ENCODE measurements at places on chromosomes 3 and 15.

GRCh38 chr15:96353930-96354730 is 23.6 kb downstream of the NR2F2 start:
- no peak for DNase-seq

GRCh38 chr3:147412917-147413685 is 3.9 kb downstream of the ZIC1 start:
- no peak for DNase-seq

GRCh38 chr3:76585794-76586392 is 454.0 kb upstream of the ROBO2 start:
- no peak for DNase-seq

DNA sequence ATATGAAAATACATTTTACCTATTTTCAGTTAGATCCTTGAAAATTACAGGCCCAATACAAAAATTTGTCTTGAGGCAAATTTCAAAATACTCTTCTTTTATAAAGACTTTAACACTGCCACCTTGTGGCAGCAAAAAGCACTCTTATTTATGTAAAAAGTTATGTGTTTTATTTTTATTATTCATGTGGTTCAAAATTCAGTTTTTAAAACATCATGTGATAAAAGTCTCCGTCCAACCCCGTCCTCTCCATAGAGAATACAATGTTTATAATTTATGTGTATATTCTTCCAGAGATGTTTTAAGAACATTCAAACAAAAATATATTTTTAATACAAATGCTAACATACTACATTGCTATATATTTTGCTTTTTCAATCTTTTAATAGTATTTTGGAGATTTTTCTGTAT is 36.9 kb upstream of the TRIM59 start:
- no peak for DNase-seq

DNA sequence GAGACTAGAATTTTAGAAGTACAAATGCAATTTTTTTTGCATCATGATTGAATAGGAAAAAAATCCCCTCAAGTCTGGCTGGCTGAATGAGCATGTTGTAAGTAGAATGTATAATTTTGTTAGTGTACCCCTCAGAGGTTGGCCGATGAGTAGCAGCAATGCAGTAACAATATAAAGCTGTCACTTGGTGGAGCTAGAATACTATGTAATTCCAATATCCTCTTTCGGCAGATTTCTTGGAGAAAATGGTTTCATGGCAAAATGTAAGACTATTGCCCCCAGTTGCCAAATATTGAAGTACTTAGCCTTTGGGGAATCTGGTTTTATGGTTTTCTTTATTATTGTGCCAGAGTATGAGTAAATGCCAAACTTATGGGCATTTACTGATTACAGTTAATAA is 39.8 kb upstream of the SGO1 start:
- DNase-seq, result no peak

- DNase-seq, result no peak
These were observed at the start of gene FBLN2 for GRCh38 chr3:13548696-13549622. TSS of gene FBLN2 (plus strand) at chr3:13549125. CDS start at chr3:13570356, 21,231 bp downstream.

DNA sequence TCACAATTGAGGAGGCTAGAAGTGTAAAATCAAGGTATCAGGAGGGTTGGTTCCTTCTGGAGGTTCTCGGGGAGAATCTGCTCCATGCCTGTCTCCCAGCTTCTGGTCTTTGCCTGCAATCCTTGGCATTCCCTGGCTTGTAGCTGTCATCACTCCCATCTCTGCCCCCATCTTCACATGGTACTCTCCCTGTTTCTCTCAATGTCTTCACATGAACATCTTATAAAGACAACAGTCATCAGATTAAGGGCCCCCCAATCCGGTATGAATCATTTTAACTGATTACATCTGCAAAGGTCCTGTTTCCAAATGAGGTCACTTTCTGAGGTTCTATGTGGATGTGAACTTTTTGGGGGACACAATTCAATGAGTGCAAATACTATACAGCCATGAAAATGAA is 113.0 kb upstream of the GALNT15 start:
- no peak for DNase-seq

DNA sequence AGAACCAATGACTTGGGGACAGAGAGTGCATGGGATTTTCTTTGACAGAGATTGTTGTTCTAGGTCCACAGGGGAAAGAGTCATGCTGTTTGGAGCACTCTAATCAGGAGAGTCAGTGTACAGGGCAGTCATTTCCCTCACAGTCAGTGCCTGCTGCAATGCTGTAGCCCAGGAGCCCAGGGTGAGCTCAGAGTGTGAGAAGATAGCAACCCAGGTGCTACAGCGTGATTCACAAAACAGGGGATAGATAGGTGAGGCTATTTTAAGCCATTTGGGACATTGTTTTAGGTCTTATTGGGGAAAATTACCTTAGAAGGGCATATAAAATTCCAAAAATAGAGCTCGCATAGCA is 37.3 kb downstream of the LNP1 start:
- DNase-seq, result no peak

DNA sequence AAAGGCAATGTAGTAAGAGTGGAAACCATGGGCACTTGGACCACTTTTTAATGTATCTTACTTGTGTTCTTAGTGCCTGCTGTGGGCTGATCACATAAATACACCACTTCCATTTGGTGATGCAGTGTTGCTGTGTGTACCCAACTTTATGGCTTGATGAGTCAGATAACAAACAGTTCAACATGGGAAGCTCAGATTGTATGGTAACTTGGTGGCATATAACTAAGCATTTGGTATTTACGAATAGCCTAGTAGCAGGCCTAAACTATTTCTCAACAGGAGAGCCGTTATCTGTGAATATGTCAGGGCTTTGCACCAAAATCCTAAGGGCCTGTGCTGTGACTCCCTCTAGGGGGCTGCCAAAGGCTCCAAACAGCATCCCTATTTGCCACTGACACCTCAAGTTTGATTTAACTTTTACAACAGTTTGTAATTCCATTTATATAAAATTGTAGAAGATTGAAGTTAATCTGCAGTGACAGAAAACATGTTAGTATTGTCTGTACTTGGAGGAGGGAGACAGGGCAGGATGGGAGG is 640.4 kb upstream of the CADM2 start:
- DNase-seq, result no peak

DNA sequence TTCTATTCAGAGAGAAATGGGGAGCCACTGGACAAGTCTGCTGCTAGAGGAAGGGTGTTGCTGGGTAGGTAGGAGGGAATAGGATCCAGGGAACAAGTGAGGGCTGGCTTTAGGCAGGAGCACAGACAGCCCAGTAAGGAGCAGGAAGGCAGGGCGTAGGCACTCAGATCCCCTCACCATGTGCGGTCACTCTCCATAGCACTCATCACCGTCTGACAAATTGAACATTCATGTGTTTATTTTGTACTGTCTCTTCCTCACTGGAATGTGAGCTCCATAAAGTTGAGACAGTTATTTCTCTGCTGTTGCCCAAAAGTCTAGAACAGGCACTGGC is 24.2 kb upstream of the LRRC34 start:
- DNase-seq, result no peak

- DNase-seq, result no peak
These were observed 155.5 kb upstream of the TMC3 start for GRCh38 chr15:81529481-81529880.

DNA sequence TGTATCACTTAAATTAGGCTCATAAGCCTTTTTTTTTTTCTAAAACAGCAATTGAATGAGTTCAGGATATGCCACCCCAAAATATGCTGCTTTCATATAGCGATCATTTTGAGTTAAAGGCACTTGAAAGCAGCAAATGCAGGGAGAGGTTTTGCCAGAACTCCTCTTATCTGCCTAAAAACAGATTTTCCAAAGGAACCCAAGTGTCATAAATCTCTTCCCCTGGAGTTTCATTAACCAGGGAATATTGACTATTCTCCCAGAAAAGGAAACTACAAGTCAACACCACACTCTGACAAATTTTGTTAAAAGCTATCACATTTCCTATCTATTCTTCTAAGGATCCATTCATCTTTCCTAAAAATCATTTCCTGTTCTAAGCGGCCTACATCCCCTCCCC is 11.3 kb downstream of the DNAAF4 start:
- DNase-seq, result no peak

- no peak for DNase-seq
These were observed 35.6 kb downstream of the IQSEC1 start for GRCh38 chr3:13037458-13038117.

DNA sequence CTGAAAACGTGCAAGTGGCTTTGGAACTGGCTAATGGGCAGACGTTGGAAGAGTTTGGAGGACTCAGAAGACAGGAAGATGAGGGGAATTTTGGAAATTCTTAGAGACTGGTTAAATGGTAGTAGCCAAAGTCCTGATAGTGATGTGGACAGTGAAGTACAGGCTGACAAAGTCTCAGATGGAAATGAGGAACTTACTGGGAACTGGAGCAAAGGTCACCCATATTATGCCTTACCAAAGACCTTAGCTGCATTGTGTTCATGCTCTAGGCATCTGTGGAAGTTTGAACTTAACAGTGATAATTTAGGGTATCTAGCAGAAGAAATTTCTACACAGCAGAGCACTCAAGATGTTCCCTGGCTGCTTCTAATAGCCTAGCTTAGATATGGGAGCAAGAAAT is 28.6 kb upstream of the SERPINI2 start:
- no peak for DNase-seq

DNA sequence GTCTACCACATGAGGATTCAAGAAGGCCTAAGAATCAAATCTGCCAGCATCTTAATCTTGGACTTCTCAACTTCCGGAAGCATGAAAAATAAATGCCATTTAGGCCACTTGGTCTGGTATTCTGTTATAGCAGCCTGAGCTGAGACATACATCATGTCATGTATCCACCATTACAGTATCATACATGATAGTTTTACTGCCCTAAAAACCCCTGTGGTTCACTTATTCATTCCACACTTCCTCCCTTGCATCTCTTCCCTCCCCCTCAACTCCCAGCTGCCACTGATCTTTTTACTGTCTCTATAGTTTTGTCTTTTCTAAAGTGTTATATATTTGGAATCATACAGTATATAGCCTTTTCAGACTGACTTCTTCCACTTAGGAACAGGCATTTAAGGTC is 161.8 kb downstream of the SNRK start:
- DNase-seq, result no peak

DNA sequence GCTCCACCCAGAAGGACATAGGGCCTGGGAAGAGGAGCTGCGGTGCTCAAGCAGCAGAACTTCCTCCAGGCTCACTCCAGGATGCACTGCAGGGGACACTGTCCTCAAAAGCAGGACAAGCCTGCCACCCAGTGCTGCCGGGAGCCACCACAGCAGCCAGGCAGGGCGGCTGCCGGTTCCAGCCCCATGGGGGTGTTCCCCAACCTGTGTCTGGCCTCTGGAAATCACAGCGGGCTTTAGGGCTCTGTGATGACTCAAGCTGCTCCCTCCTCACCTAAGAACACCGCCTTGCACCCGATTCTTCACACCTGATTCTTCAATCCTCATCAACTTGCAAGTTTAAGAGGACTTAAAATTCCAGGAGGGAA is 71.9 kb upstream of the SLC6A11 start:
- no peak for DNase-seq

- no peak for DNase-seq
These were observed 194.3 kb downstream of the RORA start for GRCh38 chr15:61034678-61035291.

DNA sequence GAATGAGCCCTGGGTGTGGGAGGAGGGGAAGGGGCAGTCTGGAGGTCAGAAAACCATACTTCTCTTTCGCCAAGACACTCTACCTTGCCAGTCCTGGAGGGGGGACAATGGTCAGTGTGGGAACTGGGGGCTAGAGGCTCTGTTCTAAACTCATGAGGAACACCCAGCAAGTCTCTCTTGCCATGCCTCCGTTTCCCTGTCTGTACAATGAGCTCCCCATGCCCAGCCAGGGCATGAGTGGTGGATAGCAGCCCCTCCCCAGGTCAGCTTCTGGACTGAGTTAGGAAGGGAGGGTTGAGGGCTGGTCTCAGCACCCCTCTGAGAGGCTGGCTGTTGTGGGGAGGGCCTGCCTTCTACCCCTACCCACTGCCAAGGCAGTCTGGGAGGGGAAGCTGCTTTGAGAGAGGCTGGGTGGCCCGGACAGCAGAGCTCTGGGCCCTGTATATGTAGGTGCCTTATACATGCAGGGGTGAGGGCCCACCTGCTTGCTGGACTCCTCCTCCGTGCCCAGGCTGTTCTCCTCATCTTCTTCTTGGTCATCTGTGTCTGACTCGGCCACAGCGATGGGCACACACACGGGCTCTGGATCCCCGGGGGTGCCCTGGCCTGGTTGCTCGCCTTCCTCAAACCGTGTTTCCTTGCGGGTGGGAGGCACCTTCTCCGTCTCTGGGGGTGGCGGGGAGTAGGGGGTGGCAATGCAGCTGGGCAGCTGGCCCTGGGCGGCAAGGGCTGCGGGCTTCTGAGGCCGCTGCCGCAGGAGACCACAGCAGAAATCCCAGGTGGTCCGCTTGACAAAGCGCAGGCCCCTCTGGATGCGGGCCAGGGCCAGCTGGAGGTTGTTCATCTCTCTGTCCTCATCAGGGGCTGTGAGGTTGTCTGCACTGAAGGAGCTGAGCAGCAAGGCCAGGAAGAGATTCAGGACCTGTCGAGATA is 68.8 kb downstream of the SCN5A start:
- DNase-seq, result no peak

DNA sequence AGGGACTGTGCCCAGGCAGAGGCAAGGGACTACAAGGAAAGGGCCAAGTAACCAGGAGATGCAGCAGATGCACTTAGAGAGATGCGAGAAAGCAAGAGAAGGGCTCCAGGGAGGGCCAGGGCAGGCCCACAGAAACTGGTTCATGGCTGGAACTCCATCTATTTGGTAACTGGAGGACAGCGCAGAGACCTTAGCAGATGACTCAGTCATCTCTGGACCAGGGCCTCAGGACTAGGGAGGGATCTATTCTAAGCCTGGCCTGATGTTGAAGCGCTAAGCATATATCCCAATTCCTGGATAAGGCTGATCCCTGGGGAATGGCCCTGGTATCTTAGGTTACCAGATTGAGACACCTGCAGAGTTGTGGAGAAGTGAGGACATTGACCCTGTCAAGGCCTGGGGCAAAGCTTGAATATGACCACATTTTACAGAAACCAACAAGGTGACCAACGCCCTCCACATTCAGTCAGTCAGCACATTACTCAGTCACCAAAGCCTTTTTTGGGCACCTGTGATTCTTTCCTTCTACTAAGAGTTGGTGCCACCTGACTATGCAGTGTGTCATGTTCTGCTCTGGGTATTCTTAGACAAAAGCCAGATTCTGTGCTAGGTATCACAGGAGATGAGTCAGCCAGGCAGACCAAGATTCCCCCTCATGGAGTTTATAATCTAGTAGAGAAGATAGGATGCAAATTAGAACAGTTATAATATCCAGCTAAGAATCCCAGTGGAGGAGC is 68.4 kb upstream of the SLCO3A1 start:
- no peak for DNase-seq

- no peak for DNase-seq
These were observed 32.9 kb downstream of the B3GNT5 start for GRCh38 chr3:183285828-183286457.

DNA sequence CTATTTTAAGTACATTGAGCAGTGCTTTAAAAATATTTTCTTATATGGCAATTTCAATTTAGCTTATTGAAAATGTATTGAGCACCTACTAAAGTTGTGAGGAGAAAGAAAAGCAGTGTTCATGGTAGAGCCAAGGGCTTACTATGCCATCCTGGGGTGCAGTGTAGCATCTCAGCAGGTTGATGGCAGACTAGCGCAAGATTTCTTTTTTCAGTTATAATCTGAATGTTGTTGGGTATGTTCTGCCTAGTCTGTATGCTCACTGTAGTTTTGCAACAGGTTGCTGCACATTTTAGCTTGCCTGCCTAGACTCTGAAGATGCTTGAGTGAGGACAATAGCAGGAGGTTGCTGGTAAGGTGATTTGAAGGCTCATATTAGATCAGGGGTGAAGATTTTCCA is 103.1 kb upstream of the UNC13C start:
- DNase-seq, result no peak

GRCh38 chr3:193929921-193930646 is 205.9 kb upstream of the HES1 start:
- no peak for DNase-seq

GRCh38 chr15:93041159-93041547 is 47.9 kb downstream of the RGMA start:
- DNase-seq, result no peak

Measured in NCI-H1417 treated with DMSO at 0.1 percent for 48 hours (cell line).